ENCODE measurements at places on chromosomes 4 and X. TPM values are rescaled to one million over a fixed set of nuclear protein-coding genes. Genes with fewer than 3 reads are reported as not detected.

- H3K27ac ChIP-seq: no peak overlapping the region
- no peak for DNase-seq
- no peak overlapping the region for H3K4me3 ChIP-seq
- no peaks in the 10 kb centered on the region for H3K27me3 ChIP-seq
Observed at GRCh38 chrX:134736356-134736755, 78.1 kb upstream of the PLAC1 start.

GABRQ gene
- total RNA-seq: 4.2 TPM

CORIN gene
- 3.5 TPM for total RNA-seq

GRCh38 chrX:48896611-48897011 is 957 bp downstream of the TIMM17B start:
- H3K36me3 ChIP-seq: no peaks in the 10 kb centered on the region
- peak overlapping the region; percentile 96 for H3K27ac ChIP-seq
- H3K4me1 ChIP-seq: peaks cover 5% of the 10 kb centered on the region
- peak overlapping the region; percentile 75 for H3K4me3 ChIP-seq
- DNase-seq: no peak

DNA sequence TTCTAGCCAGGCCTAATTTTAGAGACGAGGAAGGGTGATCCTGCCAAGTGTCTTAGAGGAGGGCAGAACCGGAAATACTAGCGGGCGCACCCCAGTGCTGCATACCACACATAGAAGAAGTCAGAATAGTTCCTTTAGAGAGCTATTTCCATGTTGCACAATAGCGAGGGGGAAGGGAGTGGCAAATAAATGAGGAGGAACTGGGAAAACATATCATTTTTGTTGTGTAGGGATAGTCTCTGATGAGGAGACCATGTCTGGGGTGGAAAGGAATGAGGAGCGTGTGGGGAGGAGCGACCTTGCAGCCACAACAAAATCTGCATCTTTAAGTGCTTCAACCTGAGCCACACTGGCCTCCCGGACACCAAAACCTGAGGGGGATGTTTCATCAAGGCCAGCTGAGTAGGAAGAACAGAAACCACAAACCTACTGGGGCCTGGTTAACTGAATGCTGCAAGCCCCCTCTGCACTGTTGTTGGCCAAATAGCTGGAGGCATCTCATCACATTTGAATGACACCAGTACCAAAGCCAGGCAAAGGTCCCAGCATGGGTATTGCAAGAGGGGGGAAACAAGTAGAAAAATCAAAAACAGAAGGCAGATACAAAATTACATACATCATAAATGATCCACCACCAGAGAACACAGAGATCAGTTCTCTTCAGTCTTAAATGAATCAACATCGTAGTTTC is 26.7 kb upstream of the C1QTNF7 start:
- peaks cover 14% of the 10 kb centered on the region for H3K27me3 ChIP-seq
- H3K4me1 ChIP-seq: peaks cover 10% of the 10 kb centered on the region
- no peak overlapping the region for H3K4me3 ChIP-seq
- H3K27ac ChIP-seq: no peak overlapping the region

CDS1 gene
- total RNA-seq: 14.6 TPM

GRCh38 chr4:97942137-97942536 is 201.1 kb downstream of the STPG2 start:
- H3K4me3 ChIP-seq: no peak overlapping the region
- H3K36me3 ChIP-seq: no peaks in the 10 kb centered on the region
- H3K4me1 ChIP-seq: peaks cover 9% of the 10 kb centered on the region
- peak; percentile 15 for DNase-seq
- H3K27me3 ChIP-seq: no peaks in the 10 kb centered on the region

GYPE gene
- not detected for total RNA-seq

DNA sequence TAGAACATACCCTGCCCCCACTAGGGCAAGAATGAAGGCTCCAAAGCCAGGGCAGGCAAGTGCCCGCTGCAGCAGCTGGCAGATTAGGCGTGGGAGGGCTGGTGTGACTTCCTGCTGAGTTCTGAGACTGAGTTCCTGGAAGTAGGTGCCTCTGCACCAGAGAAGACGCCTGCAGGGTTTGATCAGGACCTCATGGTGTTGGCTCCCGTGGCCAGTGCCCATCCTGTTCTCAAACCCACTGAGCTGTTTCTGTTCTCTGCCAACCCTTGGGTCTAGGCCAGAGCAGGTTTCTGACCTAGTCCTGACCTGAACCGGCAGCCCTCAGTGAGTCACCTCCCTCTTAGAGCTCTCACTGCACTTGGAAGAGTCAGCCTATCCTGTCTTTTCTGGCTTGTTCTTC is 220.7 kb downstream of the HS6ST2 start:
- DNase-seq: peak; percentile 13
- peak overlapping the region; percentile 19 for H3K27ac ChIP-seq
- no peak overlapping the region for H3K4me3 ChIP-seq
- H3K4me1 ChIP-seq: peaks cover 19% of the 10 kb centered on the region
- no peaks in the 10 kb centered on the region for H3K27me3 ChIP-seq

DNA sequence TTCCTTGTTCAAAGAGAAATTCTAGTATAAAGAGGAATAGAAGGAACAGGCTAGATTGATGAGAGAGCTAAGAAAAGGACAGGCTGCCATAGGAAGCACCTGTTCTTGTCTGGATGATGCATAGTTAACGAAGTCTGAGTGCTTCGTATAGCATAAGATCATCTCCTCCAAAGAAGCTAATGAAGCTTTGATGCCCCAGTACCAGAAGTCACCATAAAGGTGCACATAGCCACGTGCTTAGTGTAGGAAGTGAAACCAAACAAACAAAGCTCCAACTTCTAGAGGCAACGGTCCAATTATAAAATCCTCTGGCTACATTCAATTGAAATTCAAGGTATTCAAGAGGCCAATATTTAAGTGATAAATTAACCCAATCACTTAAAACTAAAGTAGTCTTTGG is 31.0 kb downstream of the AFAP1 start:
- no peak overlapping the region for H3K27ac ChIP-seq
- no peaks in the 10 kb centered on the region for H3K27me3 ChIP-seq
- no peaks in the 10 kb centered on the region for H3K36me3 ChIP-seq
- no peaks in the 10 kb centered on the region for H3K4me1 ChIP-seq
- no peak for DNase-seq

MAGEA4 gene
- not detected for total RNA-seq
